Left renal cortex interstitium (tissue), 4 donors: ENCODE measurements at places on chromosomes 6 and 20. TPM values are rescaled to one million over a fixed set of nuclear protein-coding genes. Genes with fewer than 3 reads are reported as not detected.

The PTCRA gene
- 0.46 TPM for polyA plus RNA-seq

The COL12A1 gene
- 76.7 TPM for polyA plus RNA-seq

The PERP gene
- 18.6 TPM for polyA plus RNA-seq

The ISM1 gene
- 3.3 TPM for polyA plus RNA-seq

The CTCFL gene
- polyA plus RNA-seq: 1.0 TPM

The RXRB gene
- polyA plus RNA-seq: 67.6 TPM

The NDUFAF5 gene
- polyA plus RNA-seq: 31.8 TPM

The C6orf52 gene
- polyA plus RNA-seq: 5.4 TPM

The SPINT4 gene
- polyA plus RNA-seq: not detected

The CLVS2 gene
- 0.17 TPM for polyA plus RNA-seq

The SMOC2 gene
- polyA plus RNA-seq: 38.2 TPM

The ELOVL2 gene
- polyA plus RNA-seq: 9.6 TPM

The PDYN gene
- 0.43 TPM for polyA plus RNA-seq

The TFAP2A gene
- polyA plus RNA-seq: 44.9 TPM

The HLA-G gene
- 10.2 TPM for polyA plus RNA-seq

The CPNE1 gene
- polyA plus RNA-seq: 178 TPM

The TREML4 gene
- 0.06 TPM for polyA plus RNA-seq

The EEF1A2 gene
- polyA plus RNA-seq: 1.5 TPM

The EPHA7 gene
- 36.3 TPM for polyA plus RNA-seq

The ADGRB3 gene
- polyA plus RNA-seq: 2.9 TPM

The PGBD1 gene
- 10.0 TPM for polyA plus RNA-seq

The CST2 gene
- polyA plus RNA-seq: not detected

The NRSN1 gene
- 0.88 TPM for polyA plus RNA-seq

The FARS2 gene
- 23.0 TPM for polyA plus RNA-seq

The TGM3 gene
- 0.98 TPM for polyA plus RNA-seq

The TRIM15 gene
- polyA plus RNA-seq: 0.13 TPM

The ALDH8A1 gene
- polyA plus RNA-seq: 19.7 TPM

The LY6G6F gene
- polyA plus RNA-seq: 0.21 TPM

The GABRR1 gene
- 1.3 TPM for polyA plus RNA-seq

The MBOAT1 gene
- polyA plus RNA-seq: 26.1 TPM

The FAM184A gene
- polyA plus RNA-seq: 12.9 TPM
